ENCODE measurements at places on chromosomes 11 and 22.

- no peak for DNase-seq
Observed at GRCh38 chr11:119285431-119285830, 31.5 kb downstream of the MCAM start.

GRCh38 chr22:40463683-40464082 is 93.3 kb downstream of the SGSM3 start:
- DNase-seq: no peak

GRCh38 chr11:45113807-45114206 is 32.6 kb upstream of the PRDM11 start:
- no peak for DNase-seq

DNA sequence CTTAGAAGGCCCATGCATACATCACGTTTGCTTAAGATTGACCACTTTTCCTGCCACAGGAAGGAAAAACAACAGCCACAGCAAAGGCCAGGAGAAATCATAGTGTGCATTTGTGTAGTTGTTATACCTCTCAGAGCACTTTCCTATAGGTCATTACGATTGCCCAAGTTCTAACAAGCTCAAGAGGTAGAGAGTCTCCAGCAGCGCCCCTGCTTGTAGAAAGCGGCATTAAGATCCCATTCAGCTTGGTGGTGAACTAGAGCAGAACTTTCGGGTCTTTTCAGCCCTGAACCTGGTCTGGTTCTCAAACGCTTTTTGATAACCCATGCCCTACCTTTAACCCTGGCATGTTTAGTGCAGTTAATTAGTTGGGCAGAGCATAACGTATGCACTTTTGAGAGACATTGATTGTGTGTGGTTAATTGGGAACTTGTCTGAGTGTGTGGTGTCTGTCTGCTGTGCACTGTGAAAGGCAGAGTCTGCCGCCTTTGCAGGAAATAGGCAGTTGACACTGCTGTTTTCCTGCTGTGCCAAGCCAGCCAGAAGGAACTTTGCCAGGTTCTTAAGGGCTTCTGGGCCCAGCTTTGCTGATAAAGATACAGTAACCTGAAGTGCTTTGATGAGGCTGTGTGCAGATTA is 109.9 kb upstream of the CLMP start:
- no peak for DNase-seq

- DNase-seq: no peak
Observed at GRCh38 chr11:2072551-2073261, 66.5 kb downstream of the IGF2 start.

DNA sequence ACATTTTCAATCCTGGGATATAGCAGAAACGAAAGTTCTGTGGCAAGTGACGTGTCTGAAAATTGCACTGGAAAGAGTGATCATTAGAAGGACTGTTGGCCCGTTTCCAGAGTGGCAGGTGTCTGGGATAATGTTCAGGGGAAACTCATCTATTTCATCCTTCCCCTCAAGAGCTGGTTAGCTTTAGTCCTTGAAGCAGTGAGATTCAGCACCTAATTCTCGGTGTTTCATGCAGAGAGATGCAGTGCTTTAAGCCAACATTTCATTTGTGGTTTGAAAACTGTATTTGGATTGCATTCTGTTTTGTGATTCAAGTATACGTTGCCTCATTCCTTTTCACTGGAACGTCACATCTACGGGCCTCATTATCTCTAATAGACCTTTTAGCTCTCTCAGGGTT is 205.0 kb upstream of the RAG2 start:
- no peak for DNase-seq

DNA sequence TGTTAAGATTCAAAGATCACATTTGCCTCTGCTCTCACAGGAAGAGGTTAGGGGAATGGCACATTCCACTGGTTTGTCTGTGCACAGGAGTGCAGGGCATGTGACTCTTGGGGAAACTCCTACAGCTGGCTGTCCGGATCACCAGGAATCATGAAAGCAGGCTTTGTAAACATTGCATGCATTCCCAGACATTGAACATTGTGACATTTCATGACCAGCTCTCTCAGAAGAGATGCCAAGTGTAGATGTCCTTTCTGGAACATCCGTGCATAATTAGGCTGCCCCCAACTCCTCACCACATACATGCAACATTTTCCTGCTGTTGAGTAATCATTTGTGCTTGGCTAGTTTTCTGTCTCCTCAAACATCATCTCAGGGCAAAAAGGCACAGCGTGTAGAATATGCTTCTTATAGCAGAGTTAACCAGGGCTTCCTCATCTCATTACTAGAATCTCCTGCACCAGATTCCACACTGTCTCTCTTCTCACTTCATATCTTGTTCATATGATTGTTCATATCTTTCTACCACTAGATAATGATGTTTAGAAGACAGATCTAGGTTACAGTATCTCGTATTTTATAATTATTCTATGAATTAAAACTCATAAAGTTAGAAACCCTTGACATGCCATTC is 694.7 kb downstream of the NTM start:
- no peak for DNase-seq

GRCh38 chr11:66363805-66364535 is 7.6 kb downstream of the SLC29A2 start:
- DNase-seq: peak; percentile 44
